ENCODE measurements at places on chromosomes 3 and 15. TPM values are rescaled to one million over a fixed set of nuclear protein-coding genes. Genes with fewer than 3 reads are reported as not detected.
A peak's percentile ranks its signal among the peaks of the same experiment; 100 is the strongest.

- DNase-seq, result peak; percentile 82
Observed at GRCh38 chr3:171967137-171967783, 72.1 kb upstream of the FNDC3B start.

- peak; percentile 88 for DNase-seq
Observed at GRCh38 chr3:46089237-46090011, 62.1 kb upstream of the XCR1 start.

DNA sequence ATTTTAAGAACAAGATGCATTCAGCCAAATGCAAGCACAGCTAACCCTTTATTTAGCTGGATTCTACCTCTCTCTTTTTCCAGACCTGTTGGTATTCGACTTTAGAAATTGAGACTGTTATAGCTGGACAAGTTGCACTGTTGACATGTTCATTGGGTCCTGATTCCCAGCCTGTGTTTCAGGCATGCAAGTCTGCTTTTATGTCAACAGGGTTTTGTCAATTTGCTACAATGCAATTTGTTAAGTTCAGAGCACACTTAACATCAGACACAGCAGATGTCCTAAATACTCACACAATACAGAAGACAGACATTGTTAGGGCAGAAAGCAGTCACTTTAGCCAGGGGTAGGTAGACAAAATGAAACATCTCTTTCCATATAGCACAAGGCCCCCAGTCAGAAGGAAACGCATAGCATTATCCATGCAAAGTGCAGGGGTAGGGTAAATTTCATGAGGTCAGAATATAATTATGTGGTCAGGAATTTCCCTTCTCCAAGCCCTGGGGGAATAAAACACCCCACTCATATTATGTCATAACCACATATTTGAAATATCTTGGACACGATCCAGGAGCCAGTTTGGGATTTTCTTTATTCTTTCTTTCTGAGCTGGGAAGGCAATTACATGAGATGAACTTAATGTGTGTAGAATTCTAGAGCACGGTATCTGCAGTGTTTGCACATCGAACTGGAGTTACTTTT is 504.1 kb downstream of the NTRK3 start:
- DNase-seq, result peak; percentile 72

DNA sequence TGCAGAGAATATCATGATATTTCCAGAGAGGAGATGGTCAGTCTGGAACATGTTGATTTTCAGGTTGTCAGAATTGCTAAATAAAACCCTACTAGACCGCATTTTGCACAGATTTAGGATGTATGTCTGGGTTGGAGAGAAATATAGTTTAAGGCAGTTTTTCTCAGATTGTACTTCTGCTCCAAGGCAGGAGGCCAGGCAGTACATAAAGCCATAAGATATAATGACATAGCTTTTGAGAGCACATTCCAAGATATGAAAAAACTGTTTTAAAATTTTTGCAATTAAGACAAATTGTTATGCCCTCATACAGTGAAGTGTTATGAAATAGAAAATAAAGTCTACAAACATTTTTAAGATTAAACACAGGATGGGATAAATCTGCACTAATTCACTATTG is 301.8 kb upstream of the CBLB start:
- no peak for DNase-seq

- no peak for DNase-seq
Observed at GRCh38 chr3:184368586-184369183, 7.2 kb downstream of the POLR2H start.

DNA sequence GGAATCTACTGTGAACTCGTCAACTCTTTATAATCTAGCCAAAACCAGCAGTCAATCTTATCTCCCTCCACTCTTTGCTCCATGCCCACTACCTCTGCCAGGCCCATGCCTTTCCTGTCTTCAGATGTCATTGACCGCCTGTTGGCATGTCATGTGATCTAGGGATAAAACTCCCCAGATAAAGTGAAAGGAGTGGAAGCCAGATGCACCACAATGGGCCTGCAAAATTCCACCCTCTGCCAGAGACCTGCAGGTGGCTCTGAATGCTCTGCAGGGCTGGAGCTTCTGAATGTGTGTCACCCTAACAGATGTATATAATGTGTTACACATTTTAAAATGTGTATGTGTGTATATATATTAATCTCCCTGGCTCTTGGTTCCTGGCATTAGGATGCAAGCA is 2.3 kb upstream of the CCR3 start:
- DNase-seq, result no peak

DNA sequence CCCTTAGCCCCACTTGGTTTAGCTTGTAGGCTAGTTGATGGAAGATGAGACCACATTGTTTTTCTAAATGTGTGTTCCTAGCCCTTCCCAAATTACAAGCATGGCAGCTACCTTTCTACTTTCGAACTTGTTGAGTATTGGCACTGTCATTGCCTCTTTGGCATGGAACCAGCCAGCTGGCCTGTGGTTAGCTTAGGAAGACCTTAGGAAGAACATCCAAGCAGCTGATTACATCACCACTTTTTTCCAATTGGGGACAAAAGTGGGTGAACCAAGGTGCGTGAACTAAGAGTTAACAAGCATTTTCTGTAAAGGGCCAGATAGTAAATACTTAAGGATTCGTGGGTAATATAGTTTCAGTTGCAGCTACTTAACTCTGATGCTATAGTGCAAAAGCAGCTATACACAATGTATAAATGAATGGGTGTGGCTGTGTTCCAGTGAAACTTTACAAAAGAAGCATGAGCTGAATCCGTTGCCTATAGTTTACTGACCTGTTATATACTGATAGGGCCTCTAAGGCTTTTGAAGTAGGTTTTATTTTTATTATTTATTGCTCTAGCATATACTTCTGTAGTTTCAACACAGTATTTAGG is 8.5 kb downstream of the KLHL18 start:
- no peak for DNase-seq

DNA sequence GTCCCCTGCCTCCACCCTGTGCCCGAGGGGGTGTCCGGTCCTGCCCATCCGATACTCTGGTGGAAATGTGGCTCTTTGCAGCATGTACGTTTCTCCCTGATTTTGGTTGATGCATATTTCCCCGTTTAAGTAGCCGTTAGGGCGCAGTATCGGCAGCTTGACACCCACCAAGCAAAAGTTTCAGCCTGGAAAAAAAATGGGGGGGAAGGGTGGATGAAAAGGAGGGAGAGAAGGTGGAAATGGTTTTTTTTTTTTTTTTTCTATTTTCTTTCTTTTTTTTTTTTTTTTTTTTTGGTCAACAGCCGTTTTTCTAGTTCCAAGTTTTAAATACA is 1.3 kb downstream of the RAP2B start:
- DNase-seq, result peak; percentile 30

The SNTN gene
- total RNA-seq, result not detected

DNA sequence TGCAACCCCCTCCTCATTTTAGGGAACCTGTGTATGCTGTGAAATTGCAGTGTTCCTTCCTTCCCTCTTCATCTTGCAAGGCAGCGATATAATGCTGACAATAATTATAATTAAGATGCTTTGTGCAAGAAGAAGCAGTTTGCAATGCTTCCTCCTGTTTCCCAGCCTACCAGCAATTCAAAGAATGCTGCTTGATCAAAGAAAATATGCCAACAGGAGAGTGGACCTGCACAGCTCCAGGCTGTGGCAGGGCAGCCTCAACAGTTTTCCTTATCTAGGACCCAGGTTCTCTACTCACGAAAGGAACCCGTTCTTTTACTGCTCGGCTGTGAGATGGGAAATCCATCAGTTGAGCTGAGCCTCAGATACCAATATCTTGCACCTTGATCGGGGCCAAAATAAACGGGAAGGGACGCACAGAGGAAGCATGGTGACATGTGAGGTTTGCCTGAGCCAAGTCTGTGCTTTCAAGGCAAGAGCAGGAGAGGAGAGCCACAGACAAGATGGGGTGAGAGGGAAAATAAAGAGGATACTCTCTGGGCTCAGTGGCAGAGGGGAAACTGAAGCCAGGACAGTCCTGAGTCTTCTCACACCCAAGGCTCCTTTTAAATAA is 22.6 kb upstream of the LRTM1 start:
- no peak for DNase-seq

GRCh38 chr3:28649266-28649665 is 300.6 kb upstream of the AZI2 start:
- DNase-seq, result no peak

- DNase-seq, result no peak
Observed at GRCh38 chr15:63430766-63431451, 49.3 kb upstream of the CA12 start.

The SOX14 gene
- total RNA-seq, result not detected

- DNase-seq, result peak; percentile 84
Observed at GRCh38 chr3:16665282-16665741, 60.1 kb upstream of the DAZL start.

DNA sequence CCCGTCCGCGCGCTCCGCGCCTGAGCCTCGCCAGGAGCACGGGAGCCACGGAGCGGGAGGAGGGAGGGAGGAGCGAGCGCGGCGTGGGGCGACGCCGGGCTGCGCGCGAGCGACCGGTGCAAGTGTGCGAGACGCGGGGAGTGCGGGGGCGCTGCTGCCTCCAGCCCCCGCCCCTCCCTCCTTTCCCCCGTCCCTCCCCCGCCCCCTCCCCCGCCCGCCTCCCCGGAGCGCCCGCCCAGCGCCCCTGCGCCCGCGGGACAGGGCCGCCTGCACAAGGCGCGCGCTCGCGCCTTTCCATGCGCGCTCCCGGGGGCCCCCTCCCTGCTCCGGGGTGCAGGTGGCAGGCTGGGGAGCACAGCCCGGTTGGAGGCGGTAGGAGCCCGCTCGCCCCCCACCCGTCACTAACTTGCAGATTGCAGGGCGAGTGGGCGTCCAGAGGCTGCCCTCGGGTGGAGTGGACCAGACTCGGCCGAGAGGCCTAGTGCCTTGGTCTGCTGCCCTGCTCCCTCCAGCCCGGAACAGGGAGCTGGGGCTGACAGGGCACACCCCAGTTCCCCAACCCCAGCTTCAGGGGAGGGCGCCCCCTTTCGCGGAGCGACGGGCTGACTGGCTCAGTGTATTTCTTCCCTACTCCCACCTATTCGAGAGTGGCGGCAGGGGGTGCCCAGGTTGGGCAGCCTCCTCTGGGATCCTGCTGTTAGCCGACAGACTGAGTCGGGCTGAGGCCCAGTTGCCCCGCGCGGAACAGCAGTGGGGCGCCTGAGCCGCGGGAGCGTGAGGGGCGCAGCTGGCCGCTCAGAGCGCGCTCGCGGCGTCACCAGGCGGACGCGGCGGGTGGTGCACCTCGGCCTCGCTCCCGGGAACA is at the start of gene WNT7A:
Gene WNT7A, minus strand, starts transcription at position 126 of the 865 bp plus-strand sequence. CDS start 255 bp downstream, outside the sequence.
- DNase-seq, result peak; percentile 62

GRCh38 chr15:80403712-80404056 is 498 bp upstream of the ARNT2 start:
- no peak for DNase-seq

DNA sequence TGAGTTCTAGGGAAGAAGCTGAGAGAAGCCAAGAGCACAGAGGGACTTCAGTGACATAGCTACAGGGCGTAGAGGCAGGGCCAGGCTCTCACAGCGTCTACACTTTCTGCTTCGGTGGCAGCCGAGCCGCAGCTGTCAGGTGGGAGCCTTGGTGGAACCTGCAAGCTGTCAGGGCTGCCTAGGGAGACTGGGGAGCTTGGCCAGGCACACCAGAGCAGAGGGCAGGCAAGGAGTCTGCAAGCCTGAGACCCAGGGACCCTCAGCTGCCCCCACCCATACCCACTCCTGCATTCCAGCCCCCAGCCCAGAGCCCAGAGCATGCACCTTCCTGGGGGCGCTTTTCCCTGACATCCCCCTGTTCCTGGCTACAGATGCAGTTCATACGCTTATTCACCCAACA is 13.4 kb upstream of the KLF15 start:
- DNase-seq, result no peak

DNA sequence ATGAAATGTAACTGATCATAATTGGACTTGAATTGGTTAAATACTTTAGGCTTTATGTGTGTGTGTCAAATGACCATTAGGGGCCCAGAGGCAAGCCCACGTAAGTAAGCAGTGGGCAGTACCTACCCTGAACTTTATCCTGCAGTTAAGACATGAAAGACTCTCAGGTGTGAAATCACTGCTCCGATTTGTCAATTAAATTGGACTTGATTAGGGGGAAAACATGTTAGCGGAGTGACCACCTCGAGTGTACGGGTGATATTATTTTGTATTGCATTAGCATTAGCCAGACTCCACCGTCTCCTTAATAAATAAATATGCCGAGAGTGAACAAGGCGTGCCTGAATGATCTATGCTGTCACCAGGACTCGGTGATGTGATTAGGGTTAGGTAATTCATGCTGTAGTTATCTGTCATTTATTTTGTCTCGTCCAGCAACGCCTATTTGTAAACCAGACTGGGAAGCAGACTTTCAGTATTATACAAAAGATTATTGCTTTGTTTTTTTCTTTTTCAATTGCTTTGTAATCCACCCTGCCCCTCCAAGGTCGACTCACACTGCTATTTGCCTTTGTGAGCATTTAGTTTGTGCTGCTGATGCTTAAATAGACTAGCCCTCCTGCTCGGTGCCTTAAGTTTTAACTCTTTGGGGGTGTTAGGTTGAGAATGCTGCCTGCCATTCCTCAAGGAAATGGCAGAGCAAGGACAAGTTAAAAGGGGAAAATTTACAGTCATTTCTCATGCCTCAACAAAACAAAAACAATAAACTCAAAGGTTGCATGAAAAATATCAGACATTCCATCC is 1.8 kb downstream of the RBMS3 start:
- peak; percentile 36 for DNase-seq

DNA sequence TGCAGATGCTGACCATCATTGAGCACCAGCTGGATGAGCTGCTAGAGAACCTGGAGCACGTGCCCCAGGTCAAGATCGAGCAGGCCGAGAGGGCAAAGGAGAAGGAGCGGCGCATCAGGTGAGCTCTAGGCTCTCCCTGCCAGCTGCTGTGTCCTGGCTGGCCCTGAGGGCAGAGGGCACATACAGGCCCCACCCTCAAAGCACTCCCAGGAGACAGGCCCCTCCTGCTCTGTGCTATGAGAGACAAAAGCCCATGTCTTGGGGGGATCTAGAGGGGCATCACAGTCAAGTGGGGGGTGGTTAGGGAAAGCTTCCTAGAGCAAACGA is 39.5 kb downstream of the CFAP100 start:
- DNase-seq, result no peak

All from PC-3 (cell line).